ENCODE measurements at places on chromosomes 3 and 15.
A peak's percentile ranks its signal among the peaks of the same experiment; 100 is the strongest.

DNA sequence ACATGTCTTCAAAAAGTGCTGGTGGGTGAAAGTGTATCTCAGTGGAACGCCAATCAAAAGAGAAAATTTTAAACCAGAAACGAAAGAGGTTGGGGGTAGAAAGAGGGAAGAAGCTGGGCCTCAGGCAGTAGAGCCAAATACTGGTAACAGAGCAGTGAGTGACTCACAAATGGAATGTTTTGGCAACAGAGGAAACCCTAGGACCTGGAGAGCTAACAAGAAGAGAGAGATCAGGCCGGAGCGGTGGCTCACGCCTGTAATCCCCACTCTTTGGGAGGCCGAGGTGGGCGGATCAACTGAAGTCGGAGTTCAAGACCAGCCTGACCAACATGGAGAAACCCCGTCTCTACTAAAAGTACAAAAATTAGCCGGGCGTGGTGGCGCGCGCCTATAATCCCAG is 450.8 kb upstream of the NAALADL2 start:
- no peak for DNase-seq

GRCh38 chr3:52396907-52397591 is 47.9 kb downstream of the SEMA3G start:
- DNase-seq, result no peak

DNA sequence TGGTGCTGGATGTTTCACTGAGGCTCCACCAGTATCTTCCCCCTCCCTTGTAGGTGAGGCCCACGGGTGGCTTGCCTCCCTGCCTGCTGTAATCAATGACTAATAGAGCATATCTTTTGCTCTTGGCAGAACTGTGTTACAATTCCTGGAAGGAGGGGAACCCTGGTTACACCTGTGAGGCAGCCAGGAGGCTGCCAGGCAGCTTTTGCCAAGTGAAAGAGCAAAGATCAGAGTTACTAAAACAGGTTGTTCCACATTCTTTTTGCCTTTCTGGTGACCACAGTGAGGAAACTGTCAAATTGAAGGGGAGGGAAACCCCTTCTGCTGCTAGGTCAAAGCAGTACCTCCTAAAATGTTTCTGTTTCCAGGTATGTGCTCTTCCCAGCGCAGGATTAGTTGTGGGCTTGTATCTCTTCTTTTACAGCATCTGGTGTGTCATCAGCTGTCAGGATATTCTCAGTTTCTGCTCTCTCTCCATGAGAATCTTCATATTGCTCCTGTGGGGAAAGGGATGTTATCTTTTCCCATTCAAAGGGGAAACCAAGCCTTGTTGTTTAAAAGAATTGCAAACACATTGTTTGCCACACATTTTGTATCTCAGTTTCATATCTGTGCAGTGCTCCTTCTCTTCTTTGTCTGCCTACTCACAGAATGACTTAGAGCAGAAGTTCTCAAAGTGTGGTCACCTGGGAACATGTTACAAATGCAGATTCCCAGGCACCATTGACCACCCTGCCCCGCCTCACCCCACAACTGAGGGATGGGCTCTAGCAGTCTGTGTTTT is 137.4 kb upstream of the UMPS start:
- peak; percentile 75 for DNase-seq

GRCh38 chr15:98025237-98025636 is 64.7 kb downstream of the ARRDC4 start:
- DNase-seq, result no peak

DNA sequence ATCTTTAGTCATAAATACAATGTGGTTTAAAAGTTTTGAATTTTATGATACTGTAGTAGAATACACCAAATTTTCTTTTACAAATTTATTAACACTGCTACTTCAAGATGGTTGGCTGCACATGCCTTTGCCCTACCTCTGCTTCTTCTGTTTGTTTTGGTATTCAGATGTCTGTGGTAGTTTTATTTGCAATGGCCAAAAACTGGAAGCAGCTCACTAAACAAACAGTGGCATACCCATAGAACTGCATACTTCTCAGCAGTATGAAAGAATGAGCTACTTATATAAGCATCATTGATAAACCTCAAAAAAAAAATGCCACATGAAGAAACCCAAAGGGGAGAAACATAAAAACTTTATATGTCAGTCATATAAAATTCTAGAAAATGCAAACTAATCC is 19.5 kb downstream of the ARIH2 start:
- no peak for DNase-seq

- no peak for DNase-seq
Measured at GRCh38 chr15:43893956-43894355, 67.2 kb downstream of the WDR76 start.

DNA sequence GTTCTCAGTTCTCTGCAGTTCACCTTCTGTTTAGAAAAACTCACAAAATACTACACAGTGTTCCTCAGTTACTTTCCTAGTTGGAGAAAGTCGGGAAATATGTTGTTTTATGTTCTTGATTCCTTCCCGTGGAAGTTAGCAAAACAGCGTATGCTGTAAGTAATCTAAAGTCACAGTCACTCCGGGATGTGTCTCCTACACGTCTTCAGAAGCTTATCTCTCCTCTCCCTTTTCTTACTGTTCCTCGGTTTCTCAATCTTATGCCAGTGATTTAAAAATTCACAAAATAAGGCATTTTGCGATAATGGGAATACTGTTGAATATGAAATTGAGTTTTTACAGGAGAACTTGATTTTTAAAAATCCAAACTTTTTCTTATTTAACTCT is 1.7 kb downstream of the HEG1 start:
- DNase-seq, result no peak

- DNase-seq, result no peak
Measured at GRCh38 chr3:77025471-77025870, 14.4 kb upstream of the ROBO2 start.

GRCh38 chr3:174125267-174125824 is 727.8 kb downstream of the NLGN1 start:
- no peak for DNase-seq

DNA sequence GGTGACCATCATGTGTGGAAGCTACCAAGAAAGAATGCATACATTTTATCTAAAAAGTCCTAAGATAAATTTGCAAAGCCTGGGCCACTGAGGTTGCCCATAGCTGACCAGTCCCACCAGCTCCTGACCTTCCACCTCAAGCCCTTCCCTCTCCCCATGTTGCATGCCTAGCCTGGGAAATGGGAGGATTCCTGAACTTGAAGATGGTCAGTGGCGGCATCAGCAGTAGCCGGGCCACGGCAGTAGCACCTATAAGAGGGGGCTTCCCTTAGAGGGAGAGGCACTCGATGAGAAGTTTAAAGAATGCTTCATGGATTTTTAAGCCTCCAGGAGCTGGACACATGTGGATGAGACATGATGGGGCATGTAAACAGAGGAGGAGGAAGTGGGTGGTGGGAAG is 172.1 kb downstream of the KLF13 start:
- DNase-seq, result no peak

DNA sequence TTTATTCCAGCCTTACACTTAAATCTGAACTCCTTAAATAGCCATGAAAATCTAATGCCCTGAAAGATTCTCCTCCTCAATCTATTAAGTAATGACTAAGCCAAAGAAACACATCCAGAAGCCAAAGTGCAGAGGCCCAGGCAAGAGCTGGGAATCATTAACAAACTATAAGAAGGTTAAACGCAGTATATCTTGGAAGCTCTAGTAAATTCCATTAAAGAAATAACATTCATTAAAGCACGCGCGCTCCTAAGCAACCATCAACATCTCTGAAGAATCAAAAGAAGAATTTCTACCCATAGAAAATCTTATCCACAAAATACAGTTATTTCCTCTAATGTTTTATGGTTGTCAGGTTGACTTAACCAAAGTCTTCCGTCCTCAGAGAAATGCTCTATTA is 29.5 kb downstream of the MB21D2 start:
- no peak for DNase-seq

DNA sequence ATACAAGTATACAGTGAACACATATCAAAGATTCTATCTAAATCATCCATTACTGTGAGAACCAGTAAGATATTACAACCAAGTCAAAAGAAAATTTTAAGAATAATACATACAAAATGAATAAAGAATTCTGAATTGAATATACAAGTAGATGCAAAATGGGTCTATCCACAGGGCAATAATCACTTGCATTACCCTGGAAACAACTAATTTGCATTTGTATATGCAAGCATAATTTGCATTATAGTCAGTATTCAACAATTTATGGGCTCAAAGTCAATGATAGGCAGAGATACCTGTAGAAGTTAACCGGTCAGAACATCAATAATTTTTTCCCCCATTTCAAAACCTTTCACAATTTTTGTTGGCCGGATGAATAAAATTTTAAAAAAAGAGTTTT is 512.2 kb upstream of the ALCAM start:
- DNase-seq, result no peak

- no peak for DNase-seq
Measured at GRCh38 chr3:187288855-187289605, 2.5 kb downstream of the MASP1 start.

DNA sequence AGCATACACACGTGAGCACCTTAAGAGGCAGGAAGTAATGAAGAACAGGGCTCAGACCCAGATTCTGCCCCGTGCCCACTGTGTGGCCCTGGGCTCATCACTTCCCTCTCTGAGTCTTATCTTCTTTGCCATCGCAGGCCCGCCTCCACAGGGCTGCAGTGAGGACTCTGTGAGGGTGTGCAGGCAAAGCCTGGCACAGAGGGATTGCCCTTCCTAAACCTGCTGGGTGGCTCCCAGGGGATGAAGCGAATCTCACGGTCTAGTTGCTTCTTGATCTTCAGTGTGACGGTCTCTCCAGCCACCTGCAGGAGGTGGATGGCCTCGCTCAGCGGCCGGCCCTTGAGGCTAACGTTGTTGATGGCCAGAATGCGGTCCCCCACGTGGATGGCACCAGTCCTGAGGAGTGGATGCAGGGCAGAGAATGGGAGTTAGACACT is 32.8 kb downstream of the GRIP2 start:
- DNase-seq, result no peak
